ENCODE measurements at places on chromosomes 7 and 10. TPM values are rescaled to one million over a fixed set of nuclear protein-coding genes. Genes with fewer than 3 reads are reported as not detected.

Gene MICU1
- total RNA-seq, result 41.9 TPM

Gene KCNMA1
- total RNA-seq, result not detected

Gene HOXA5
- total RNA-seq, result not detected

Gene GPER1
- not detected for total RNA-seq

Gene NYAP1
- 0.30 TPM for total RNA-seq

Gene HGF
- not detected for total RNA-seq

Gene CTAGE15
- total RNA-seq, result not detected

Gene MEST
- 1.6 TPM for total RNA-seq

Gene CALCR
- not detected for total RNA-seq

GRCh38 chr10:48481385-48481784, 123.5 kb downstream of the ARHGAP22 start:
- H3K27me3 ChIP-seq, result peaks cover 7% of the 10 kb centered on the region
- no peaks in the 10 kb centered on the region for H3K36me3 ChIP-seq
- H3K4me3 ChIP-seq, result no peak overlapping the region
- H3K4me1 ChIP-seq, result no peaks in the 10 kb centered on the region
- DNase-seq, result no peak
- H3K27ac ChIP-seq, result no peak overlapping the region

GRCh38 chr7:44263326-44264082, 61.9 kb downstream of the CAMK2B start:
- DNase-seq, result no peak
- H3K4me1 ChIP-seq, result peaks cover 17% of the 10 kb centered on the region
- no peaks in the 10 kb centered on the region for H3K36me3 ChIP-seq
- H3K4me3 ChIP-seq, result no peak overlapping the region
- no peak overlapping the region for H3K27ac ChIP-seq
- no peaks in the 10 kb centered on the region for H3K27me3 ChIP-seq

GRCh38 chr10:287814-288213, 152.6 kb downstream of the ZMYND11 start:
- no peaks in the 10 kb centered on the region for H3K27me3 ChIP-seq
- peaks cover 5% of the 10 kb centered on the region for H3K4me1 ChIP-seq
- H3K4me3 ChIP-seq, result no peak overlapping the region

DNA sequence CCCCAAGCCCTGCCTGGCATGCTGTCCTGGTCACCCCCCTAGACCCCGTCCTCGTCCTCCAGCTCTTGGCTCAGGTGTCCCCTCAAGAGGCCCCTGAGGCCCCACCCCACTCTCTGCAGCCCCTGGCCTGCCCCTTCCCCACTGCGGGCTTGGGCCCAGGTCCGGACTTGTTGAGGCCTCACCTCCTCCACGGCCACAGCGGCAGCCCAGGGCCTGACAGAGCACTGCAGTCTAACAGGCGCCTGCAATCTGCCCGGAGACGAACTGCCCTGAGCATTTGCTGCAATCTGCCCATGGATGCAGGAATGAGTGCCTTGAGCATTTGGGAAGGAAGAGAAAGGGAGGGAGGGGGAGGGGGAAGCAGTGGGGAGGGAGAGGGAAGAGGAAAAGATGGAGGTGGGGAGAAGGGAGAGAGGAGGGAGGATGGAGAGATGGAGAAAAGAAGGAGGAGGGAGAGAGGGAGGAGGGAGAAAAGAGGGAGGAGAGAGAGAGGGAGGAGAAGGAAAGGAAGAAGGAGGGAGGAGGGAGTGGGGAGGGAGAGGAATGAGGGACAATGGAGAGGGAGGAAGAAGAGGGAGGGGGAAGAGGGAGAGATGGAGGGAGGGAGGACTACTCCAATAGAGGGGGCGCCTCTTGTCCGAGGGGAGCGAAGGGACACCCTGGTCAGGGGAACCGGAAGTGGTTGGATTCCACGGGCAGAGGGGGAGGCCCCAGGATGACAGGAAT, 73.9 kb downstream of the PDGFA start:
- H3K4me3 ChIP-seq, result no peak overlapping the region
- no peaks in the 10 kb centered on the region for H3K36me3 ChIP-seq
- H3K27ac ChIP-seq, result no peak overlapping the region
- DNase-seq, result no peak

DNA sequence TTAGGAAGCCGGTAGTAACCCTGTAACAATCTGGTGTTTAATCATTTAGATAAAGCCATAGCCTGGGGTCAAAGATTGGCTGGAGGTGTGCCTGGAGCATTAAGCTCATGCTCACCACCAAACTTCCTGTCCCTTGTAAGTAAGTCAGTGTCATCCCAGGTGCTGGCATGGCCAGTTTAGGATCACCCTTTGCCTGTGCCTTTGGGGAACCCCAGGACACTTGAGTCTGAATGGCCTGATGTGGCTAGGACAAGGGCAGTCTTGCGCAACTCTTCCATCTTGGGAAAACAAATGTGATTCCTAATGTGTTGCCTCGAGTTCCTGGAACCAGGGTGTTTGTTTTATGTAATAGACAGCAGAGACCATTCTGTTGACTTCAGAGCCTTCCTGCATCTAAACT, 154.8 kb downstream of the GRK5 start:
- peaks cover 3% of the 10 kb centered on the region for H3K36me3 ChIP-seq
- peaks cover 3% of the 10 kb centered on the region for H3K4me1 ChIP-seq
- DNase-seq, result no peak
- H3K4me3 ChIP-seq, result no peak overlapping the region

- H3K27me3 ChIP-seq, result no peaks in the 10 kb centered on the region
- peak; percentile 51 for DNase-seq
- H3K4me1 ChIP-seq, result peaks cover 15% of the 10 kb centered on the region
- H3K27ac ChIP-seq, result peak overlapping the region; percentile 83
- H3K36me3 ChIP-seq, result peaks cover 10% of the 10 kb centered on the region
These were observed 1.1 kb downstream of the RRP12 start for GRCh38 chr10:97399843-97400545.

DNA sequence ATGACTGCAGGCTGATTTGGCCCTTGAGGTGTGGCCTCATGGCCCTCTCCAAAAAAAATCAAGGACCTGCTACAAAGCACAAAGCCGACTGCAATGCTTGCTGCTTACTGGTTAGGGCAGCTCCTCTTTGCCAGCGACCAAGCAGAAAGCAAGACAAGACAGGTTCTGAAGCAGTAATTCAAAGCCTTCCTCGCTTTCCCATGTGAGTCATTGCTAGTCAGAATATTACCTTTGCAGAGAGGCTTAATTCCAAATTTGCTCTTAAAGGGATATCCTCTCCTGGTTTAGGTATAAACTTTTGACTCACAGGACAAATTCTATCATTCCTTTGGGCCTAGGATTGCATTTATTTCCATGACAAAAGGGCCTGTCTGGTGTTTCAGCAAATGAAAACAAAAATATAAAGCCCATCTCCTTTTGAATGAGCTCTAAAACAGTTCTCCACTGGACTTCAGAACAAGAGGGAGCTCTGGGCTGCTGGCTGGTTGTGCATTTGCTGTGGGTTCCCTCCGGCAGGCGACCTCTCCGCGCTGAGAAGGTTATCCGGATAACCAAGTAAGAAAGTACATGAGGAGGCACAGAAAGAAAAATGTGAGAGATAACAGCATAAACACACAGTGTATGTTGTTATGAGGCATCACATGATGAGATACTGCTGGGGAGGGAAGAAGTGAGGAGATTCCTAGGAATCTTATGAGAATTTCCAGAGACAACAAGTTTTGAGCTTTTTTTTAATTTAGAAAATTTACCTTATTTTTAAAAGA, 90.8 kb downstream of the EGFR start:
- peaks cover 5% of the 10 kb centered on the region for H3K4me1 ChIP-seq
- no peak overlapping the region for H3K4me3 ChIP-seq
- peaks cover 44% of the 10 kb centered on the region for H3K27me3 ChIP-seq
- no peaks in the 10 kb centered on the region for H3K36me3 ChIP-seq
- H3K27ac ChIP-seq, result no peak overlapping the region

GRCh38 chr10:126036515-126036914, 140.2 kb downstream of the FANK1 start:
- no peak overlapping the region for H3K4me3 ChIP-seq
- no peak overlapping the region for H3K27ac ChIP-seq
- no peaks in the 10 kb centered on the region for H3K36me3 ChIP-seq
- H3K27me3 ChIP-seq, result no peaks in the 10 kb centered on the region
- DNase-seq, result no peak
- peaks cover 2% of the 10 kb centered on the region for H3K4me1 ChIP-seq

- H3K27ac ChIP-seq, result no peak within 1 kb of the TSS
- H3K36me3 ChIP-seq, result no peaks in the 10 kb centered on the region
- H3K4me3 ChIP-seq, result peak within 1 kb of the TSS; percentile 21
- peaks cover 6% of the 10 kb centered on the region for H3K4me1 ChIP-seq
- peaks cover 6% of the 10 kb centered on the region for H3K27me3 ChIP-seq
- no peak for DNase-seq
These were observed at the start of gene JAKMIP3 for GRCh38 chr10:132065491-132066105. Gene JAKMIP3, plus strand, starts transcription at chr10:132065946. Its CDS starts 38,863 bp downstream, at chr10:132104809.

DNA sequence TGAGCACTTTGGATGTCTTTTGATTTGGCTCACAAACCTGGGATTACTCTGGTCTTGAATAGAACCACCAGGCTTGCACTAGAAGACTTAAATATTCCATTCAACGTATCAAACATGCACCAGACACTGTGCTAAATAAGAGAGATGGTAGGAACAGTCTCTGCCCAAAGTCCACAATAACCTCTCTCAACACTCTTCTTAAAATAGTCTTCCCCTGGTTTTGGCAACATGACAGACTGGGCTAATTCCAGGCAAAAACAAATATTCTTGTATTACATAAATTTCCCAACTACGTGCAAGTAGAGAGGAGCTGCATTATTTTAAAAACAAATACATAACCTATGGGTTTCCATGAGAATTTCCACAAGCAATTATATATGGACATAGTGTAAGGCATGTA, 64.8 kb upstream of the PAPSS2 start:
- no peak overlapping the region for H3K27ac ChIP-seq
- no peak for DNase-seq
- H3K4me3 ChIP-seq, result no peak overlapping the region
- H3K36me3 ChIP-seq, result no peaks in the 10 kb centered on the region
- H3K27me3 ChIP-seq, result peaks cover 9% of the 10 kb centered on the region

- DNase-seq, result no peak
- H3K36me3 ChIP-seq, result no peaks in the 10 kb centered on the region
- H3K27ac ChIP-seq, result no peak overlapping the region
- no peak overlapping the region for H3K4me3 ChIP-seq
- H3K27me3 ChIP-seq, result peaks cover 5% of the 10 kb centered on the region
- H3K4me1 ChIP-seq, result peaks cover 2% of the 10 kb centered on the region
These were observed 73.6 kb downstream of the EGFR start for GRCh38 chr7:55092186-55092974.

GRCh38 chr10:68284062-68285001, 47.5 kb upstream of the HNRNPH3 start:
- H3K4me1 ChIP-seq, result peaks cover 3% of the 10 kb centered on the region
- no peak overlapping the region for H3K4me3 ChIP-seq
- H3K27ac ChIP-seq, result no peak overlapping the region
- H3K36me3 ChIP-seq, result no peaks in the 10 kb centered on the region

DNA sequence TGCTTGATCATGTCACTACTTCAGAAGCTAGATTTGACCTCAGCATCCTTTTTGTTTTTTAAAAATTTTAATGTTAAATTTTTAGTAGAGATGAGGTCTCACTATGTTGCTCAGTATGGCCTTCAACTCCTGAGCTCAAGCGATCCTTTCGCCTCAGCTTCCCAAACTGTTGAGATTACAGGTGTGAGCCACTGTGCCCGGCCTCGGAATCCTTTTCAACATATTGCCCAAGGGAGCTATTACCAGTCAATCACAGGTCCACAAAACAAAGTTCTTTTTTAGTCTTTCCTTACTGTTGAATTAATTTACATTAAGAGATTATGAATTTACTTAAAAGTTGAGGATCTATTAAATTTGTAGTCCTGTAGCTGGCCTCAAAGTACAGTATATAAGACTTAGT, 37.7 kb downstream of the CCSER2 start:
- peaks cover 59% of the 10 kb centered on the region for H3K4me1 ChIP-seq
- H3K4me3 ChIP-seq, result no peak overlapping the region
- peaks cover 4% of the 10 kb centered on the region for H3K36me3 ChIP-seq
- DNase-seq, result no peak
- H3K27me3 ChIP-seq, result no peaks in the 10 kb centered on the region

- no peak overlapping the region for H3K27ac ChIP-seq
- H3K4me1 ChIP-seq, result no peaks in the 10 kb centered on the region
- H3K4me3 ChIP-seq, result no peak overlapping the region
These were observed 176.8 kb downstream of the PDE1C start for GRCh38 chr7:31893365-31893764.

DNA sequence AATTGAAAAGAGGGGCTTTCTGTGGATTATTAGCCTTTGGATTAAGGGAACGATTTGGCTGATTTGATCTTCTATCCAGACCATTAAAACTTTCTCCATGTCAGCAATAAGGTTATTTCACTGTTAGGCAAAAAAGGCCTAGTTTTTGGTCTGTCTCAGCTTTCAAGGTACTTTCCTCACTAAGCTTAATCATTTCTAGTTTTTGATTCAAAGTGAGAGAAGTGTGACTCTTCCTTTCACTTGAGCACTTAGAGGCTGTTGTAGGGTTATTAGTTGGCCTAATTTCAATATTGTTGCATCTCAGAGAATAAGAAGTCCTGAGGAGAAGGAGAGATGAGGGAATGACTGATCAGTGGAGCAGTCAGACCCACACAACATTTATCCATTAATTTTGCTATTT, 596.0 kb upstream of the TPK1 start:
- no peaks in the 10 kb centered on the region for H3K27me3 ChIP-seq
- no peaks in the 10 kb centered on the region for H3K36me3 ChIP-seq
- DNase-seq, result no peak
- H3K27ac ChIP-seq, result no peak overlapping the region
- H3K4me3 ChIP-seq, result no peak overlapping the region
- no peaks in the 10 kb centered on the region for H3K4me1 ChIP-seq

DNA sequence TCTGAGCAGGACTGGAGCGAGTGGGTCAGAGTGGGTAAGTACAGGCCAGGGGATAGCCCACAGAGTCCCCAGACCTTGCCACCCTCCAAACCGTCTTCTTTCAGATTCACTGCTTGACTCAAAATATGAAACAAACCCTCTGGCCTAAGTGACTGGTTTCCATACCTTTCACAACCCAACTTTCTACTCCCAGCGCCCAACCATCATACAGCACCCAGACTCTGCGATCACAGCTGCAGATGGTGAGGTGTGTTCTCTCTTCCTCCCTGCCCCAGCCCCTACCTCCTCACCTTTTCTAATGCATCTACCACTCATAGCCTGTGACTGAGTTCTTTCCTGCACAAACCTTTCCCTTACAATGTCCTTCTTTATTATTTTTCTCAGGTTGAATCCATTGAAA, 92.0 kb upstream of the CELF2 start:
- H3K36me3 ChIP-seq, result no peaks in the 10 kb centered on the region
- no peak overlapping the region for H3K27ac ChIP-seq
- H3K4me1 ChIP-seq, result no peaks in the 10 kb centered on the region
- no peak for DNase-seq
- H3K4me3 ChIP-seq, result no peak overlapping the region
- peaks cover 5% of the 10 kb centered on the region for H3K27me3 ChIP-seq
